ENCODE measurements at places on chromosomes 4 and X.

DNA sequence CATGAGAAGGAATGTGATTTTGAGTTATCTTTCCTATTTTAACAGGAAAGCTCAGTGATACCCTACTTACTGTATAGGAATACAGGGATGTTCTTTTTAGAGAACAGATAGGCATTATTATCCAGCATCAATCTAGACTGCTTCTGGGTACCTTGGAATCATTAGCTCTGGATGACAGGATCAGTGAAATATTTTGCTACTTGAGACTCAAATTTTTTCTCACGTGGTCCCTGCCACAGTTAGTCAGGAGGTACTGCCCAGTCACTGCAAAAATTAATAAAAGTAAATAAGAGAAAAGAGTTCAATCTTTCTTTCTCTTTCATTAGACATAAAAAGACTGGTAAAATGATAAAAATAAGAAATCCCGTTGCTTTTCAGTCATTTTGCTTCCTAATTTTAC lies 5.5 kb downstream of the ZNF827 start:
- no peak for DNase-seq

DNA sequence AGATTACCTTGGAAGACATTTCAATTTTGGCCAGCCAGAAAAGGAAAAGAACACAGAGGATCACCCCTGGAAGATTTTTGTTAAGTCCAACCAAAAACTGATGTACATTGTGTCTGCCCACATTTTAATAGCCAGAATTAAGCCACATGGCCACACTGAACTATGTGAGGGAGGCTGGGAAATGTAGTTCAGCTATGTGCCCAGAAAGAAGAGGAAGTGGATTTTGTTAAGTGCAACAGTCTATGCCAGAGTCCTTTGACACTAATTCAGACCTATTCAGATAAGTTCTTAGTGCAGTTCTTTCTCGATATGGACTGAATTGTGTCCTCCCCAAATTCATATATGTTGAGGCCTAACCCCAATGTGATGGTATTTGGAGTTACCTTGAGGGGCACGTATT lies 18.4 kb downstream of the PRPS1 start:
- no peak for DNase-seq

GRCh38 chrX:41963348-41963747 lies 40.0 kb upstream of the CASK start:
- no peak for DNase-seq

GRCh38 chr4:25437926-25438325 lies 60.9 kb downstream of the ANAPC4 start:
- no peak for DNase-seq

DNA sequence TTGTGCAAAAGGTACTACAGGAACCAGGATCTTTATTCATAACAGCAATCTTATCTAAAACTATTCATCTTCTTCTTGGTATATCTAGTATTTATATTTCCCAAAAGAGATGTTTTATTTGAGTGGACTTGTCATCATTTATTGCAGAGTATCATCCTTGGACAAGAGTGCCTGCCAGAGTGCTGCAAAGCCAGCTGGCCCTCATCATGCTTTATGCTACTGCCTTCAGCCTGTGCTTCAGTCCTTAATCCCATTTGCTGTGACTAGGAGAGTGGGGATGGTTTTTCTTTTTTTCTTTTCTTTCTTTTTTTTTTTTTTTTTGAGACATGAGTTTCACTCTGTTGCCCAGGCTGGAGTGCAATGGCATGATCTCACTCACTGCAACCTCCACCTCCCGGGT lies 33.5 kb upstream of the ELF2 start:
- no peak for DNase-seq

DNA sequence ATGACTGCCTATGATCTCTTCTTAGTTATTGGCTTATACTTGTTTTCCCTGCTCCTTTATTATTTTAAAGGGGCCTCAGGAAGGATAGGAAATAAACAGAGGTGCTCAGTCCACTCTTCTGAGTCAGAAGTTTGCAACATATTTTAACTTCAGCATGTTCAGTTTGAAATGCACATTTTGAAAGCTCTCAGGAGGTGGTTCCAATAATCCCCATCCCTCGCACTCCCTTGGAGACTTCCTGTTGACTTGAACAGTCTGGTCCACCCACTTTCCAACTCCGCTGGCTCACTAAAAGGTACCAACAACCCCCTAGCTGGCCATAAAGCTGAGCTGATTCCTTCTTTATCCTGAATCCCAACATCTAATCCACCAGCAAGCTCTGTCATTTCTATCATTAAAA lies 78.3 kb upstream of the DUSP21 start:
- DNase-seq: no peak

DNA sequence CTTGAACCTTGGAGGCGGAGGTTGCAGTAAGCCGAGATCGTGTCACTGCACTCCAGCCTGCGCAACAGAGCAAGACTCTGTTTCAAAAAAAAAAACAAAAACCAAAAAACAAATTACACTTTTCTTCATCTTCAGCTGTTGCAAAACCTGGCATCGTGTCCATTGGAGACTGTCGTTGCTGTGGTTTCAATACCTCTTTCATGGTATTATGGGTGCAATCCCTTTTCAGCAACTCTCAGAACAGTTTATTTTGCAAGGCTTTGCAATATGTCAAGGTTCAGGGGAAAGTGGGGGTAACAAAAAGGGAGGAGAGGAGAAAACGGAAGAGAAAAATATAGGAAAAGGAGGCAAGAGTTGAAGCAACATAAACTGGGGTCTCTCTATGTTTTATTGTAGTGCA lies 40.8 kb downstream of the ARSD start:
- DNase-seq: no peak

- DNase-seq: no peak
Observed at GRCh38 chrX:45750639-45751038, 550.0 kb upstream of the DIPK2B start.

DNA sequence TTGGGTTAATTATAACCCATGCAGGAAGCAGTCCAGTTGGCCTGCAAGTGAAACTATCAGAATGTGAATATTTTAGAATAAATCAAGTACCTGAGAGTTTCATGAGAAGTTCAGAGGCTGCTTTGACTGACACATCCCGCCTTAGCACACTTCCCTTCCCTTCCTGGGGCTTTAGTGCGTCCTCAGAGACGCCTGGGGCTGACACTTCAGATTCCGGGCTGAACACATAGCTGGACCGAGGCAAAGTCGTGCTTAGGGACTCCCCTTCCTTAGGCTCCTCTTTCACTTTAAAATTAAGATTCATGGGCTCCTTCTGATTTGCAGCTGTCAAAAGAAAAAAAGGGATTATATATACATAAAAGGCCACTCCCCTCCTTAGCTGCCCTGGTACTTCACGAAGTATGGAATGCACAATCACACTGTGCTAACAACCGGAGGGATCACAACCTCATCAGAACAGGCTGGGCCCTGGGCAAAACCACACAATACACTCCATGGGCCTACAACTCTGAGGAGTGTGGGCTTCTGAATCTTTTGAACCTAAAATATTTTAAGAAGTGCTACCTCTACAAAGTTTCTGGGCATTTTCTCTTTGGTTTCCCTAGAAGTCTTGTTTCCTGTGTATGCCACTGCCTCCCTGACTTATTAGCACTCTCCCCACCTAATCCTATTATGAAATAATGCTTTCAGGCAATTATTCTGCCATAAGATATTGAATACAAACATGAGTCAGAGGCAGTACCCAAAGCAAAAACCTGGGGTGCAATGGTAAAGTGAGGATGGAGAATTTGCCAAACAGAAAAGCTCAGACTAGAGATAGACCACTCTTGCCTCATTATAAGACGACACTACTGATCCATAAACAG lies 68.2 kb downstream of the ZNF827 start:
- no peak for DNase-seq

DNA sequence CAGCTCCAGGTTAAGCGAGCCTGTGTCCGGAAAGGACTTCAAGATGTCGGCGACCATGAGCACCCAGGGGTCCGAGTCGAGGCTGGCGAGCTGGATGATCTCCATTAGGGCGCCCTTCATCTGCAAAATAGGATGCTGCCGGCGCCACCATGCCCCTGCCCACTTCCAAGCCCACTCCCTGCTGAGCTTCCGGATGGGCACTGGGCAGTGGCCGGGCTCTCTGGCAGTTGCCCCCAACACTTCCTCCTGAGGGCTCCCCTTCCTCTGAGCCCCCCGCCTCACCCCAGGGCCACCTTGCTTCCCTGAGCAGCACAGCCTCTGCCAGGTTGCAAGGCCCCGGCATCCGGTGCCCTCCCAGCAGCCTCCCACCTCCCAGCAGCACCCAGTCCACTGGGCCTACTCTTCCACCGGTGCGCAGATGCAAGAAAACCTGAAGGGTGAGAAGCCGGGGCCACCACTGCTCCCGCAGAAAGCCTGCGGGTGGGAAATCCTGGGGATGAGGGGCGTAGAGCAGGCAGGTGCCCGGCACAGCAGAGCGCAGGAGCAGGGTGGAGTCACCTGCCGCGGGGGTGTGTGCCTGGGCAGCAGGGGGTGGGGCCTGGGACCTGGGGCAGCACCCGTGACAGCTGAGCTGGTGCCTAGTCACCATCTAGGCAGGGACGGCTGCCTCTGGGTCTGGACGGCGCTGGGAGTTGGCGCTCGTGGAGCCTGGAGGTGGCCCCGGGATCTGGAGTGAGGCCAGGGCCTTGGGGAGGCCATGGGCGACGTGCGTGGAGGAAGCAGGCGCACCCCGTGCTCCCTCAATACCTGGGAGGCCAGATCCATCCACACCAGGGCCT lies 17.0 kb downstream of the NELFA start:
- no peak for DNase-seq

GRCh38 chrX:138191998-138192397 lies 519.5 kb downstream of the FGF13 start:
- no peak for DNase-seq

GRCh38 chr4:38582889-38583470 lies 81.0 kb upstream of the KLF3 start:
- no peak for DNase-seq

GRCh38 chr4:57061395-57061794 lies 48.8 kb downstream of the IGFBP7 start:
- no peak for DNase-seq

- no peak for DNase-seq
Observed at GRCh38 chr4:11801466-11802446, 373.1 kb upstream of the HS3ST1 start.

DNA sequence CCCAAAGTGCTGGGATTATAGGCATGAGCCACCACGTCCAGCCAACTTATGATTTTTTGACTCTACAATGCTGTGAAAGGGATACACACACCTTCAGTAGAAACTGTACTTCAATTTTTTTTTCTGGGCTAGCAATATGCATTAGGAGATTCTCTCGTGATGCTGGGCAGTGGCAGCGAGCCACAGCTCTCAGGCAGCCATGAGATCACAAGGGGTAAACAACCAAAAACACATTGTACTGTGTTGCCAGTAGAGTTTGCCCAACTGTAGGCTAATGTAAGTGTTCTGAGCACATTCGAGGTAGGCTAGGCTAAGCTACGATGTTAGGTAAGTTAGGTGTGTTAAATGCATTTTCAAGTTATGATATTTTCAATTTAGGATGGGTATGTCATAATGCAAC lies 25.7 kb downstream of the RAB33A start:
- DNase-seq: no peak

DNA sequence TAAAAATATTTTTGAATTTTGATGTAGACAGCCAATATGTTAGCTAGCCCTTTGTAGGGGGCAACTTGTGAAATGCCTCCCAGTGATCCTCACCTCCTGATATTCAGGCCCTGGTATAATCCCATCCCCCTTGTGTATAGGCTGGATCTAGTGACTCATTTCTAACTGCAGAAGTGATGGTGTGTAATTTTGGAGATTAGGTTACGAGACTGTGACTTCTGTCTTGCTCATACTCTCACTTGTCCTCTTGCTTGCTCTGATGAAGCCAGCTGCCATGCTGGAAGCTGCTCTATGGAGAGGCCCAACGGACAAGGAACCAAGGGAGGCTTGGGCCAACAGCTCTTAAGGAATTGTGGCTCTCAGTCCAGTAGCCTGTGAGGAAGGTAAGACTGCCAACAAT lies 61.7 kb downstream of the GPR82 start:
- no peak for DNase-seq

DNA sequence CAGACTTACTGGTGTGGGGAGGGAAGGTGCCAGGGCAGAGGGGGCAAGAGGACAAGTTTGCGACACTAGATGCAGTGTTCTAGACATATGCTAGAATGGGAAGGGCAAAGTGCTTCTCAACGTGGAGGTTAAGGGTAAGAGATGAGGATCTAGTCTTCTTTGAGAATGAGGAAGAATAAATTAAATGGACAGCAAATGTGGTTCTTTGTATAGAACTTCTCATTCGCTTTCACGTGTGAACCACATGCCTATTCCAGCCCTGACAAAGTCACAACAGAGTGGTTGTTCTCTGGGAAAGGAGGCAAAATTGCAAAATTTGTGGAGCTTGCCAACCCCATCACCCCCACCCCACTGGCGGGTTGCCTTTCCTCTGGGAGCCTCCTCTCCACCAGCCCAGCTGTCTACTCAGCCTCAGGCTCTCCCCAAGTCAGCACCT lies 1.5 kb upstream of the ANXA5 start:
- DNase-seq: no peak

DNA sequence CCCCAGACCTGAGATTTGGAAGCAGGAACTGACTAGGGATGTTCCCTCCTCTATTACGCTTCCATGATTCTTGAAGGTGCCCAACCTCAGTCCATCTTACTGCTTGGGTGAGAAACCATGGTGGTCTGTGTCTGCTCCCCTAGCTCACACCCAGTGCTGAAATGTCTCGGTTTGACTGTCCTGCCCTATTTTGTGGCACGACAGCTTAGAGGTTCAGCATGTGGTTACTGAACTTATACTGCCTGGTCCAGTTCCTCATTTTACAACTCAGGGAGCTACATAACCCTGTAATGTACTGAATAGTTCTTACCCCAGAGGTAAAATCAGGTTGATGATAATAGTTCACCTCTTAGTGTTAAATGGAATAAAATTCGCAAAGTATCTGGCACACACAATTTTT lies 203.1 kb downstream of the RBM46 start:
- DNase-seq: no peak

DNA sequence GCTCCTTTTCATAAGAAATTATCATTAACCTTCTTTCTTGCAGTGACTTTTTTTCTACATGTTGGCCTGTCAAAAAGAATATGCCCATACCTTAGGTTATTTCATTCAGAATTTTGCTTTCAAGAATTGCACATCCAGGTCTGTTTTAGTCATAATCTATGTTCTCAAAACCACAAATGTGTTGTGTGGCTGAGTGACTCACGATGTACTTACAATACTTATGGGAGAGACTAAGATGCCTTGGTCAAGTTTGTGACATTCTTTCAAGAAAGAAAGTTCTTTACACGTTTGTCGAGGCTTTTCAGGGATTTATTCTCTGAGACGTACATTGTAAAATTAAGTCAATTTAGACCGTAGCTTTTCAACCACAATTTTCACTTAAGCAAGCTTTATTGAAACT lies 396.7 kb downstream of the FSTL5 start:
- DNase-seq: no peak

DNA sequence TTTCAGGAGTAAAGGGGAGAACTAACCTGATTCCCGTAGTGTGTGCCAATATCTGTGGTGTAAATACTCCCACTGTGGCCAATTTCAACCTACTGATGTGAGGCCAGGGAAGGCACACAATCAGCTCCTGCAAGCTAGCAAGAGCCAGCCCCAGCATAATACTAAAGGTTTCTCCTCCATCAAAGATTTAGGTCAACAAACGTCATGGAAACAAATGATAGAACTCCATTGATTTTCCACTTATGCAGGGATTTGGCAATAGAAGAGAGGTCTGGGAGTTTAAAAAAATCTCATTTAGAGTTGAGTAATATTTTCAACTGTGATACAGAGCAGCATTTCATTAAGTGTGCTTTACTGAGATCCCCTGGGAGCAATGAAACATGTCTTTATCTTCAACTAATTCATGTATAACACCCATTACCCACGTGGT lies 15.8 kb upstream of the VEGFD start:
- DNase-seq: no peak

- no peak for DNase-seq
Observed at GRCh38 chrX:46757593-46757992, 1.3 kb downstream of the SLC9A7 start.

GRCh38 chr4:185122681-185123345 lies 20.3 kb upstream of the SLC25A4 start:
- DNase-seq: no peak

All from stimulated activated CD8-positive, alpha-beta memory T cell treated with anti-CD3 and anti-CD28 coated beads, Interleukin-7, amount 100 ng/mL, for 24 hours (primary cell).